ENCODE measurements at places on chromosomes 3 and 15.

DNA sequence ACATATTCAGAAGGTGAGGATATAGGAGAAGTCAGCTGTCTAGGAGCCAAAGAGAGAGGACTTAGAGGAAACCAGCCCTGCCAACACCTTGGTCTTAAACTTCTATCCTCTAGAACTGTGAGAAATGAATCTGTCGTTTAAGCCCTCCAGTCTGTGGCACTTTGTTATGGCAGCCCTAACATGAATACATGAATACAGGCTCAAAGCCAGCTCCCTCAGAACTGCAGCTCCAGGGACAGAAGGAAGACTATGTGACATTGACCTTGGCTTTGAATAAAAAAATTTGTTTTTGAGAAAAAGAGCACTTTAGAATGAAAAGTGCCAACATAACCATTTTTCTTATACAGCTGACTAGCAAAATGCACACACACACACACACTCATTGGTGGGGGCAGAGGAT lies 110.9 kb upstream of the ATP2B2 start:
- DNase-seq = no peak

DNA sequence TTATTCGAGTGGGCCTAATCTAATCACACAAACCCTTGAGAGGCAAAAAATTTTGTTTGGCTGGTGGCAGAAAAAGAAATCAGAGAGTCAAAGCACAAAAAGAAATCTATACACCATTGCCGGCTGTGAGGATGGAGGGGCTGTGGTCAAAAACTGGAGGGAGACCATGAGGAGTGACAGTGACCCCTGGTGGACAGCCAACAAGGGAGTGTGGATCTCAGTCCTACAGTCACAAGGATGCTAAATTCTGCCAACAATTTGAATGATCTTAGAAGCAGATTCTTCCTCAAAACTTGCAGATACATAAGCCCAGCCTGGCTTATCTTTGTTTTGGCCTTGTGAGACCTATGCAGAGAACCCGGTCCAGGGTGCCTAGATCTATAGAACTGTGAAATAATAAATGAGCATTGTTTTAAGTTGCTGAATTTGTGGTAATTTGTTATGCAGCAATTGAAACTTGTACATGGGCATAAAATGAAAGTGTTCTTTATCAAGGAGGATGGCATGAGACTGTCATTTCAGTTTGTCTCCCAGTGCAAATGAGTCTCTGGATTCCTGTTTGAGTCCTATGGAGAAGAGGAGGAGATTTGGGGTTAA lies 103.0 kb upstream of the ARHGEF26 start:
- DNase-seq = peak; percentile 17

- no peak for DNase-seq
Measured at GRCh38 chr3:15305359-15305844, 27.0 kb downstream of the SH3BP5 start.

- DNase-seq = no peak
Measured at GRCh38 chr3:197027151-197027895, 2.3 kb downstream of the MELTF start.

GRCh38 chr3:117442566-117442965 lies 733.0 kb downstream of the TUSC7 start:
- DNase-seq = no peak

DNA sequence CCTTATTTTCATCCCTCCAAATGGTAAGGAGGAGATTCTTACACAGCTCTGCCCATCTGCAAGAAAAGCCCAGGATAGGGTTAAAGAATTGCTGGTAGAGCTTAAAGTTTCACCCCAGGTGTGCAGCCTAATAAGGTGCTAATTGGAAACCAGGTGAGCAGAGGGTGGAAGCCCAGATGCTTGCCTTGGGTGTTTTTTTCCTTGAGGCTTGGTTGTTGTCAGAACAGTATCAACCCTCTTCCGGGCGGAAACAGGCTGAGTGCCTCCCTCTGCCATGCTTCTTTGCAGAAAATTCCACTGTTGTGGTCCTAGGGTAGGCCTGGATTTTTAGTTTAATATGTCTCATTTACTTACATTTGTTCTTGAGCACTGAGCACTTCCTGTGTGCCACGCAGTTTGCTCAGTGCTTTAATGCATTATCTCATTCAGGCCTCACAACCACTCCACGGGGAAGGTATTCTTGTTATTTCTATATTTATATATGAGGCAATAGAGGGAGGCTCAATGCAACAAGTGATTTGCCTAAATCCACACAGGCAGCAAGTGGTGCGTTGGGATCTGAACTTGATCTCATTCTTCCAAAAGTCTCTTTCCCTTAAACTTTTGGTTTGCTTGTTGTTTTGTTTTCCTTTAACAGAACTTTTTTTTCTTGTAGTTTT lies 115.0 kb upstream of the LRIG1 start:
- peak; percentile 50 for DNase-seq

GRCh38 chr15:71083349-71083748 lies 31.9 kb upstream of the THSD4 start:
- no peak for DNase-seq

GRCh38 chr15:48547286-48547685 lies 98.2 kb downstream of the FBN1 start:
- peak; percentile 89 for DNase-seq

GRCh38 chr3:19338769-19339168 lies 190.5 kb downstream of the KCNH8 start:
- no peak for DNase-seq

DNA sequence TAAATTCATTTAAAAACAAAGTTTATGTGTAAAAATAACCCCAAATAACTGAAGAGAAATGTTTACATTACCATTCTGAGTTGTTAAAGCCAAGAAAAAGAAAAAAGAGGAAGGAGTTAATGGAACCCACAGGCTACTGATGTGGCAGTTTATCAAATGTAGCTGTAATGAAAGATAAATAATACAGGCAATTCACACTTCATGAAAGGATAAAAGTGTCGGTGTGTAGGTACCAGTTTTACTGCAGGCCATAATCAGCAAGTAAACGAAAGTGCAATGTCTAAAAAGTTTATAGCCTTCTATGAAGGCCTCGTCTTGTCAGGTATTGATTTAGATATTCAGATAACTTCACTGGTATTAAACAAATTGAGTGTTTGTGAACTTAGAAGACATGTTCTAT lies 164.6 kb downstream of the DPH6 start:
- no peak for DNase-seq

DNA sequence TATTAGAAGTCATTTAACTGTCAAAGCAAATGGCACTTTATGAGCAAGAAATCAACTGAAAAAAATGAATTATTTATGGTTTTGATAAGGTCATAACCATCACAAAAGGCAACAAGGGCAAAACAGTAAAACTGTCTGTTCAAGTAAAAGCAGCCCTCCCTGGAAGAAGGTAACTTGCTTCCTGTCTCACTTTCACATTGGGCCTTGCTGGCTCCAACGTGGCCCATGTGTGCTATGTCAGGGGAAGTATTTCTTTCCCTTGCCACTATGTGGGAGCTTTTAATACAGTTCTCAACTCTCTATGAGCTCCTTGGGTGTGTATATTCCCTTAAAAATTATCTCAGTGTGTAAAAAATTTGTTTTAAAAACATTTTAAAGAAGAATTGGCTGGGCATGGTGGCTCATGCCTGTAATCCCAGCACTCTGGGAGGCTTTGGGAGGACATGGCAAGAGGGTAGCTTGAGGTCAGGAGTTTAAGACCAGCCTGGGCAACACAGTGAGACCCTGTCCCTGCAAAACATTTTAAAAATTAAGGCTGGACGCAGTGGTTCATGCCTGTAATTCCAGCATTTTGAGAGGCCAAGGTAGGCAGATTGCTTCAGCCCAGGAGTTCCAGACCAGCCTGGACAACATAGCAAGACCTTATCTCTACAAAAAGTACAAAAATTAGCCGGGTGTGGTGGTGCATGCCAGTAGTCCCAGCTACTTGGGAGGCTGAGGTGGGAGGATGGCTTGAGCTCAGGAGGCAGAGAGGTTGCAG lies 45.2 kb upstream of the TJP1 start:
- no peak for DNase-seq

GRCh38 chr3:121718205-121718846 lies 31.2 kb downstream of the GOLGB1 start:
- DNase-seq = no peak

DNA sequence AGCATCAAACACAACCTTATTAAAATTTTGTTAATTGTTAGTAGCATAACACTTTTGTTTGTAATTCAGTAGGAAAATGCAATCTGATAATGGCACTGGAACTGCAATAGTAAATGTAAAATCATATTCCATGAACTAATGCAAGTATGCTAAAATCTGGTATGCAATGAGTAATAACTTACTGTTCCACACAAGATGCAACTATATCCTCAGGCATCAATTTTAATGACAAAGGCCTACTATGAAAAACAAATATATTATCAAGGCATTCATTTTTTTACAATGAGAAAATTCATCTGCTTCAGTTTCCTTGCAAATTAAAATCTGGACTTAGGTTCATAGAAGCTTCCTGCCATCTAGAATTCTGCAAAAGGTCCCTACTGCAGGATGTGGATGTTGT lies 1.4 kb upstream of the NSMCE3 start:
- no peak for DNase-seq

- DNase-seq = no peak
Measured at GRCh38 chr15:99336794-99337193, 85.5 kb downstream of the LRRC28 start.

GRCh38 chr3:17355591-17355990 lies 386.8 kb downstream of the TBC1D5 start:
- peak; percentile 21 for DNase-seq

DNA sequence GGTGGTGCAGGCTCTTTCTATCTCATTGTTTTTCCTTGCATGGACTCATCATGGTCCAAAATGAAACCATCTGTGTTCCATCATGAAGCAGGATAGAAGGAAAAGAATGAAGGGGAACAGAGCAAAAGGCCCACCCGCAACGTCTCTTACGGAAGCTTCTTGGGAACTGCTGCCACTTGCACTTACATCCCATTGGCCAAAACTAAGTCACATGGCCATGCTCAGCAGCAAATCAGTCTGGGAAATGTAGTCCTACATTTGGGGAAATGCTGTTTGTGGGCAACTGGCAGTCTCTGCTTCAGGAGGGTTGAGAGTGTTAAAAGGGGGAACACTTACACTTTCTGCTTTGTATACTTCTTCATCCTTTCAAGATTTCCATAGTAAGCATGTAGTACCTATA lies 191.6 kb downstream of the SV2B start:
- peak; percentile 26 for DNase-seq

- peak; percentile 18 for DNase-seq
Measured at GRCh38 chr15:68091743-68092142, 37.6 kb downstream of the PIAS1 start.

DNA sequence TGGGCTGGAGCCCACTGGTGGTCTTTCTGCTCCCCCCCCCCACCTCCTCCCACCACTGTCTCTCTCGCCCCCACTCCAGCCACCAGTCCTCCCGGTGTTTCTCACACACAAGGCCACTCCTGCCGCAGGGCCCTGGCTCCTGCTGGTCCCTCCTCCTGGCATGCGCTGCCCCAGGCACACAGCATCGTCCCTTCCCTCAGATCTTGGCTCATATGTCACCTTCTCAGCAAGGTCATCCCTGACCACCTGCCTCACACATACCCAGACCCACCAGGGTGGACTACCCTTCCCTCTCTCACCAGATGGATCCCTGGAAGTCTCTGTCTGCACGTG lies 101.5 kb upstream of the IQSEC1 start:
- DNase-seq = no peak

GRCh38 chr3:142149673-142149992 lies 289 bp upstream of the TFDP2 start:
- DNase-seq = no peak

DNA sequence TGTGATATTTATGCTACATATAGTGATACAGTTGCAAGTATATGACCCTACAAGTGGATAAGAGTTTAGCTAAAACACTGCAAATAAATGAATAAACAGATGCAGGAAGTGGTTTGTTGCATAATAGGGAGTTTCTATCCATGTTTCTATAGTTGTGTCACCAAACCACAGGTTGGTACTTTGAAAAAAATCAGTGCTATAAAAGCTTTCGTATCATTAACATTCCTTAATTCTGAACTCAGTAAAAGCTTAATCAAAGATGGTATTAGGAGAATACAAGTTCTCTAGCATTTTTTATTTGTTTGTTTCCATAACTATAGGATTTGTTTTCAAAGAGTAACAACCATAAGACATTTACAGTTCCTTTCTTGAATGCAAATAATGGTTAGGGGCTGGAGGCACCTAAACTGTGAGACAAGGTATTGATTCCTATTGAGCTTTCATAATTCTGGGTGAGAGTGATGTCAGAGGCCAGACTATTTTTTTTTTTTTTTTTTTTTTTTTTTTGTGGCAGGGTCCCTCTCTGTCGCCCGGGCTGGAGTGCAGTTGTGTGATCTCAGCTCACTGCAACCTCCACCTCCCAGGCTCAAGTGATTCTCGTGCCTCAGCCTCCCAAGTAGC lies 29.6 kb downstream of the CPOX start:
- DNase-seq = peak; percentile 85

DNA sequence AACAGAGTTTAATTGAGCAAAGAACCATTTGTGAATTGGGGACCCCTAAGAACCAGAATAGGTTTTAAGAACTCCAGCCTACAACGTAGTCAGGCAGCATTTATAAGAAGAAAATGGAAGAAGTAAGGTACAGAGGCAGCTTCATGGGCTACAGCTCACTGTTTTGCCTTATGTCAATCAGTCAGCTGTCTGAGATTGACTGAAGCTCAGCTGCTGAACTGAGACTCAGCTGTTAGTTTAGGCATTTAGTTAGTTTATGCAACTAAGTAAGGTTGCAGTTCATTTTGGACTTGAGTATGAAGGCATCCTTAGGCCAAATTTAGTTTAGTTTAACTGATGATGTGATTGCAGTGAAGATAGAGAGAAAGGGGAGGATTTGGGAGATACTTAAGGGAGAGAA lies 34.1 kb upstream of the RASA2 start:
- DNase-seq = no peak

GRCh38 chr3:194134231-194134756 lies 1.7 kb upstream of the HES1 start:
- peak; percentile 89 for DNase-seq

DNA sequence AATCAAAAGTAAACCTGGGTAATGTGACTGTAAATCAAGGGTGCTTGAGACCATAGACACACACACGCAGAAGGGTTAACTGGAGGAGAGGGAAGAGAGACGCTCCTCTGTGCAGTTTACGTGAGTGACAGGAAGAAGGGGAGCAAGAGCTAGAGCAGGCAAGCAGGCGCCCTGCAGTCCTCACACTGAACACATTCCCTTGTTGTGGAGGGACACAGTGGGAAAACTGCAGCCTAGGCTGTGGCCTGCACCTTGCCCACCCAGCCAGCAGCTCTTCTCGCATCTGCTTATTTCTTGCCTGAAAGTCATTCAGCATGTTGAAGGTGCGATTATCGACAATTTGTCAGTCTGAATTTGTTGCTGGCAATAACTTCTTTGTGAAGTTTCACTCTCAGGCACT lies 24.2 kb downstream of the SOX2 start:
- no peak for DNase-seq

GRCh38 chr3:27202959-27203358 lies 166.2 kb downstream of the NEK10 start:
- DNase-seq = no peak

DNA sequence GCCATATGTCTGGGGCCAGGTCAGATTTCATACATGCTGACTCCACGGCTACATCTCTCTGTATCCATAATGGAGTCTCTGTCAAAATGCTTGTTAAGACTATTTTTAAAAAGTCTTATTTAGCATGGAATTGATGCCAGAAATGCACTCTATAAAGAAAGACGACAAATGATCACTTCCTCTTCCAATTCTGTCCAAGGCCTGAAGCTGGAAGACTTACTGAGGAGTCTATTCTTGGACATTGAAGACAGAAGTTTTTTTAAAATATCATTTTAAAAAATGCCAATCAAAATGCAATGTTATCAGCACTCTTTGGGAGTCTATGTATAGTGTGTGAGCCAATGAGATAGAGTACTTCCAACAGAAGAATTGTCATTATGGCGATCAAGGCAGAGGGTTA lies 27.9 kb upstream of the NMNAT3 start:
- no peak for DNase-seq

- peak; percentile 8 for DNase-seq
Measured at GRCh38 chr15:62558640-62559380, 393.7 kb upstream of the C2CD4B start.
